Motor neuron (in vitro differentiated cells): ENCODE measurements at places on chromosomes 7 and 10. TPM values are rescaled to one million over a fixed set of nuclear protein-coding genes. Genes with fewer than 3 reads are reported as not detected.

The STEAP2 gene
- total RNA-seq, result 3.6 and 7.0 TPM in 2 replicates

The C7orf57 gene
- total RNA-seq, result not detected in 2 replicates

The TWIST1 gene
- total RNA-seq, result 147 TPM in 2 replicates

The GGCT gene
- 62.6 and 62.7 TPM in 2 replicates for total RNA-seq

The CFAP43 gene
- total RNA-seq, result 2.4 and 2.5 TPM in 2 replicates

The MYO3A gene
- total RNA-seq, result 2.2 TPM in 2 replicates

The KCND2 gene
- total RNA-seq, result 4.0 and 4.8 TPM in 2 replicates

GRCh38 chr10:71212318-71213126 lies at the start of gene UNC5B:
TSS of gene UNC5B (plus strand) at chr10:71212570. CDS start at chr10:71212986, 416 bp downstream.
- ATAC-seq, result peak; percentile 90

DNA sequence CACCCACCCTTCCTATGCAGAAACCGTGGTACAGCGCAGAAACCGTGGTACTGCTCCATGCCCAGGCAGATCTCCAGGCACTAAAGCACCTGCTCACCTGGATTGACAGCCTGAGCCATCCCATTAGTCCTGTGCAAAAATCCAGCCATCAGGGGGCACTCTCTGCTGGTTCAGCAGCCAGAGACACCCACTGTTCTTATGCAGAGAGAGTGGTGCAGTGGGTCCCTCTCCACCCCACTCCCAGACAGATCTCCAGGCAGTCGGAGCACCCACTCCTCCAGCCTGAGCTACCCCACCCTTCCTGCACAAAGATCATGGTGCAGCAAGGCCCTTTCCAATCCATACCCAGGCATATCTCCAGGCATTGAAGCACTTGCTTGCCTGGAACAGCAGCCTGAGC lies 219.8 kb downstream of the CTNNA3 start:
- no peak for ATAC-seq

DNA sequence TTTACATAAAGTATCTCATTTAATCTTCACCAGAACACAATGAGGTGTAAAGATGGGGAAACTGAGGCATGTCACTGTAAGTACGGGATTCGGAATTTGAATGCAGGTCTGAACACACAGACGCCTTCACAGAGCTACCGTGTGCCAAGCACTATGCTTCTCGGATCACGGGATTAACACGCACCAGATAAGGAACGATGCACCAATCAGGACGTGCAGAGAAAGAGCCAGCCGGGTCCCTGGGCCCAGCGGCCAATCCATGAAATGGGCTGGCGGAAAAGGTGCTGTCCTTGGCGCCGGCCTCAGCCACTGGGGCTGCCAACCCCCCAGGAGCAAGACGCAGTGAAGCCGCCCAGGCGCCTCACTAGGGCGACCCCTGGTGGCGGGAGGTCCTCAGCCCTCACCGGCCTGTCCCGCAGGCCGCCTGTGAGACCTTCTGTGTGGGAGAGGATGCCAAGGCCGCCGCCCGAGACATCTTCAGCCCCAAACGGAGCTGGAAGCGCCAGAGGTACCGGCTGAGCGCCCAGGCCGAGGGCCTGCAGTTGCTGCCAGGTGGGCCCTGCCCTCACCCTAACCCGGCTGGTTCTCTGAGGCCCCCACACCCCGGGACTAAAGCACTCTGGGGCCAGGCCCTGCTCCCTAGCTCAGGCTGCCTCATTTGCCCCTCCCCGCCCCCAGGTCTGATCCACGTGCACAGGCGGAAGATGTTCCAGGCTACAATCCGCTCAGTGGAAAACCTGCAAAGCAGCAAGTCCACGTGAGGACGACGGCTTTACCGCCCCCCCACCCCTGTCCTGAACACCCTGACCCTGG lies 15.6 kb downstream of the ATG9B start:
- ATAC-seq, result no peak

GRCh38 chr7:111409714-111410422 lies 152.4 kb downstream of the IMMP2L start:
- ATAC-seq, result no peak

- no peak for ATAC-seq
Observed at GRCh38 chr10:16459423-16459939, 22.7 kb downstream of the PTER start.

DNA sequence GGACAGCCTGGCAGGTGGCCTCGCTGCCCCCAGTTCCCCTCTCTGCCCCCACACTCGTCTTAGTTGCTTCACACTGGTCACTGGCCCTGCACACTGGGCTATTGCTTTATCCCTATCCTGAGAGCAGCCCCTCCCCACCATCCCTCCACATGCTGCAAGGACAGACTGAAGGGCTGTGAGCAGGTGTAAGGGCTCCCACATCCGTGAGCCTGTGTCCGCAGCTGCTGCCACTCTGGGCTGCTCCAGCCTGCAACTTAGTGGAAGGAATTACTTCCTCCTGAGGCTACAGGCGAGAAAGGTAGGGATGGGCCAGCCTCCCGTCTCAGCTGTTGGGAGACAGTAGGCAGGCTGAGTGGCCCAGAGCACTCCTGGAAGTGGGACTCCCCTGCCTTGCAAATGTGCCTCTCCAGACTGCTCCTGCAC lies 3.8 kb downstream of the RARRES2 start:
- ATAC-seq, result no peak

DNA sequence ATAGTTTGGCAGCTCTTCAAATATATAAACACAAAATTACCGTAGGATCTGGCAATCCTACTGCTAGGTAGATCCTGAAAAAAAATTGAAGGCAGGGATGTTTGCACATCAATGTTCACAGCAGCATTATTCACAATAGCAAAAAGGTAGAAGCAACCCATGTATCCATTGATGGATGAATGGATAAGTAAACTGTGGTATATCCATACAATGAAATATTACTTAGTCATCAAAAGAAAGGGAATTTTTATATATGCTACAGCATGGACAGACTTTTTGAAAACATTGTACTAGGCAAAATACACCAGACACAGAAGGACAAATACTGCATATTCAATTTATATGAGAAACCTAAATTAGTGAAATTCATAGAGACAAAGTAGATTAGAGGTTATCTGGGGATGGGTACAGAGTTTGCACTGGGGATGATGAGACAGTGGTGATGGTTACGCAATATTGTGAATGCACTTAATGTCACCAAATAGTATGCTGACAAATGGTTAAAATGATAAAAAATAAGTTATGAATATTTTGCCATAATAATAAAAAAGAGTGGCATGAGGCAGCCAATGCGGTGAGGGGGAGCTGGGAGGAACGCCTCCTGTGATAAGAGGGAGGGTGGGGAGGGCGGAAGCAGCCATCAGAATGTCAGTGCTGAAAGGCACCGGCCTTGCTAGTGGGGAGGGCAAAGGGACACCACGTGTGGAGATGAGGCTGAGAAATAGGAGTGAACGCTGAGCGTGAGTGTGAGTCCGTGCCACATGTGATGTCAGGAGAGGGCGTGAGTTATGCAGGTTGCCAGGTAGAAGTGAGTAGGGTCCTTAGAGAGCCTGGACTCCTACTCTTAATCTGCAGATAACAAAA lies 386.1 kb upstream of the PODXL start:
- no peak for ATAC-seq

DNA sequence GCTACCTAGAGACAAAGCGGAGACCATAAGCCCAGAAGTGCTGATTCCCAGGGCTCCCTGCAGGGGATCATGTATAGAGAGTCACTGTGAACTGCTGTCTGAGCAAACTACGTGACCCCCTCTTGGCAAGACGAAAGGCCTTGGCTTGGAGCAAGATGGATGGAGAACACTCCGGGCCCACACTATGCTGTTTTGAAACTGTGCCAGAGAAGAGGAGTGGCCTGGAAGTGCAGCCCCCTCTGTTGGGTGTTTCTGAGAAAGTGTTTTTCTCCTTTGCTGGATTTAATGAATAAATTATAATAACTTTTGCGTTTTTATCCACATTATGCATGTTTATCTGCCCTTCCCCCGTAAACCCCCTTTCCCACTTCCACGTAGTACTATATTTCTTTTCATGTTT lies 639.3 kb upstream of the GALNT17 start:
- no peak for ATAC-seq

DNA sequence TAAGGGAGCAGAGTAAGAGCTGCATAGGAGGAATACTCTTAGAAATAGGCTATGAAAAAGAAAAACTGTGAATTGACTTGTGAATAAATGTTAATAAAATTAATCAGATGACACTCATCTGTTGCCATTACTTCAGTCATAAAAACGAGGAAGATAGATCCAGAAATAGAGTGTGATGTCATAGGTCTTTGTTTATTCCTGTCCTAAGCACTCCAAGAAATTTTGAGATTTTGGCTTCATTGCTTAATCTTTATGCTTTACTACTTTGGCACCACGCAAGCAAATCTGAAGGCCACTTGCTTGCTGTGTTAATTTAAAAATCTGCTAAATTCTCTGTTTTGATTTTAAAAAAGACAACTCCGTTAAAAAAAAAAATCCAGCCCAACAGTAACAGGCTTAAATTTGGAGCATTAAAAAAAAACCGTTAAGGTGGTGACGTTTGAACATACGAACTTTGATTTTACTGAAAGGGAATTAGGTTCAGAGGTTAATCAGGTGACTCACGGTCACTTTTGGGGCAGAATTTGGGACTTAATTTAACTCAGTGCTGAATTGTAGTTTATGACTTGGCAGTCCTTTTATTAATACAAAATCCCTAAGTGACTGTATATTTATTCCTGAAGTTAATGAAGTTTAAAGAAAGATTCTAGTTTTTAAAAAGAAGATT lies 3.4 kb downstream of the IFRD1 start:
- no peak for ATAC-seq

DNA sequence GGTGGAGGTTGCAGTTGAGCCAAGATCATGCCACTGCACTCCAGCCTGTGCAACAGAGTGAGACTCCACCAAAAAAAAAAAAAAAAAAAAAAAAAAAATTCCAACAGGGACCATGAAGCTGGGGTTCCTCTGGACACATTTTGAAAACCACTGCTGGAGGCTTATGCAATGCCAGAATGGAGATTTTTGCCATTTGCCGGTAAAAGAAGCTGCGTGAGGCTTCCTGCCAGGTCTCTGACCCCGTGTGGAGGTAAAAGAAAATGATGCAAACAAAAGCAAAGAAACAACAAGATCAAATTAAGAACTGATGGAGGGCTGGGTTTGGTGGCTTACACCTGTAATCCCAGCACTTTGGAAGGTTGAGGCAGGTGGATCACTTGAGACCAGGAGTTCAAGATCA lies 30.5 kb upstream of the PDZD8 start:
- ATAC-seq, result no peak

DNA sequence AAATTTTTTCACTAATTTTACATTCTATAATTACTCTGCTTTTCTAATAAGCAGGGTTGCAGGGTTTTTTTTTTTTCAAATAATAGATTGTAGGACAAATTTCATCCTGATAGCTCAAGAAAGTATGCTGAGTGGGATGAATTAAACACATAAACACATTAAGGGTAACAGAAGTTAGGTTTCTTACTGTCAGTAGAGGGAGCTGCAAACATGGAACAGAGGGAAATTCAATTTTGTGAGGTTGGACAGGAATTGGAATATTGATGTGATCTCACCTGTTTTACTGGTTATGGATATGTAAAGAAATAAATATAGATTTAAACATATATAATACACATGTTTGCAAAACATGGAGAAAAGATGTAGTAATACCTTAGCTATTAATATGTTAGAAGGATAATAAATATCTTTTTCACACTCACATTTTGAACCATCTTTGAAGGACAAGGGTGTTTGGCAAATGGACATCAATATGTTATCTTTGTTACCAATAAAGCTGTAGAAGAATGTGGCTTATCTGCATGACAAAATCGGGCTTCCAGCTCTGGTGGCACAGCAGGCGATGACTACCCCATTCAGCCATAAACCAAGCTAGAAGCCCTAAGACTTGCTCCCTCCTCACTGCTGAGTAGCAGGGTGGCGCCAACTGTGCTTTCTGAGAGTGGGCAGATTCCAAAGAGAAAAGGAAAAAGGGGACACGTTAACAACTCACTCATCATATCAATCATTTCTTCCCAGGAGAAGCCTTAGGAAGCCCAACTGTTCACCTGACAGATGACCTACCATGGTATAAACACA lies 1257.4 kb downstream of the GATA3 start:
- ATAC-seq, result no peak
